ENCODE measurements at places on chromosomes 2 and 18. TPM values are rescaled to one million over a fixed set of nuclear protein-coding genes. Genes with fewer than 3 reads are reported as not detected.

GRCh38 chr2:227179988-227180685 lies 15.7 kb downstream of the COL4A3 start:
- DNase-seq = peak; percentile 52

- no peak for DNase-seq
Measured at GRCh38 chr18:22606563-22607283, 189.0 kb upstream of the CTAGE1 start.

DNA sequence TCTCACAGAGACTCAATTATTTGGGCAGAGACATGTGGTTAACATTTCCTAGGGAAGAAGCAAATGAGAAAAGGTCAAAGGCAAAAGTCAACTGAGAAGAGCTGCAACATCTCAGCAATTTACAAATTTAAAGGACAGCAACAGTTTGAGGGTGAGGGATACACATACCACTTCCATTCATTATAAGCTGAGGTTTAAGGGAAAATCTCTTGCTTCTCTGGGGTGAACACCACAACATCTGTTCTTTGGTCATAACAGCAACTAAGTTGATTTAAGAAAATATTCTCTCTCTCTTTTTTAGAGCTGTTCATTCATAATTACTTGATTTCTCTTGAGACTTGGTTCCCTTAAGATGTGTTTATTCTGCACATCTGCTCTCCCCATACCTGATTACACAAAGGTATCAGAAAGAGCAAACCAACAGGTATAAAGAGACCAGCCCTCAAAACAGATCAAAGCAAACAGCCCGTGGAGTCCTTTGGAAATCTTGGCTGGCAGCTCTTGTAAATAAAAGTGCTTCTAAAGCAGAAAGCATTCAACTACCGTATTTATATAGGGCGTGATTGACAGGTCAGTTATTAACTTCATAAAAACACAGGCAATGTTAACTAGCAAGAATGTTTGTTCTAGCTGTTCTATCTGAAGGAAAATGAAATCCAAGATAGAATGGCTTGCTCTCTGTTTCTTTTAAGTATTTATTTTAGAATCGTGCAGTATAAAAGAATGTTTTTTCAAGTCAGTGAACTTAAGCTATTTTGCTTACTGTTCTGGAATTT lies 132.8 kb downstream of the THADA start:
- DNase-seq = no peak

- DNase-seq = no peak
Measured at GRCh38 chr2:58796239-58796910, 555.2 kb upstream of the FANCL start.

- no peak for DNase-seq
Measured at GRCh38 chr2:120861191-120861575, 125.5 kb downstream of the GLI2 start.

GRCh38 chr18:63578357-63578958 lies 8.7 kb upstream of the SERPINB13 start:
- DNase-seq = no peak

GRCh38 chr2:21715887-21716286 lies 592.1 kb downstream of the TDRD15 start:
- peak; percentile 48 for DNase-seq

DNA sequence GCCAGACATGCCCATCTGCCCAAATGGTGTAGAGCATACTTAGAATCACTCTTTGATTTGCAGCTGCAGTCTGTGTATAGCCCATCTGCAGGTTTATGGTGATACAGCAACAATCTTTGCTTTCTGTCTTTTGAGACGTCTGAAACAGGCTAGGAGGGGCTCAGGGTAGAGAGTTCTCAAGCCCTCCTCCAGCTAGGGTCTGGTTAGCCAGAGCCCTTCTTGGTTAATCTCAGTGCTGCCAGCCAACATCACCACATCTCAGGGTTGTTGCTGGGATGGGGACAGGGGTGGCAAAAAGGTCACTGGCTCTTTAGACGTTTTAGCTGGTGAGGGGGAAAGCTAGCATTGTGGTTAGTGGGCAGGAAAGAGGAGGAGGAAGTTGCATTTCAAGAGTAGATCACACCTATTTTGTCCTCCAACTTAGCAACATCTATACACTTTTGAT lies 136.6 kb upstream of the ACAA2 start:
- DNase-seq = no peak

GRCh38 chr2:100731535-100731981 lies 88.4 kb upstream of the NPAS2 start:
- no peak for DNase-seq

DNA sequence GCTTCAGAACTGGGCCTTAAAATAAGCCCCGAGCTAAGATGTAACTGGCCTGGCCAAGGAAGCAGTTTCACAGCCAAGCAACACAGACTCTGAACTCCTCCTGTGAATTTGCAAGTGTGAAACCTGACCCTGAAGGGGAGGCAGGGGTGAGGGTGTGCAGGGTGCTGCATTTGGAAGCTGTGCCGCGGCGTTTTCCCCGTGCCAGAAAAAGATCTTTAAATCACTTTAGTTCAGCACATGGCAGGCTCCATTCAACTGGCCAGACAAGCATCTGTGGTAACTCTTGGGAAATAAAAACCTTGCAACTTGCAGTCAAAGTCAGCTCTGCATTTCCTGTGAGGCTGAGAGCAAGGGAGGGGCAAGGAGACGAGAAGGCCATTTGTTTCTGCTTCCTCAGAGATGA lies 209.3 kb upstream of the SOX11 start:
- DNase-seq = no peak

DNA sequence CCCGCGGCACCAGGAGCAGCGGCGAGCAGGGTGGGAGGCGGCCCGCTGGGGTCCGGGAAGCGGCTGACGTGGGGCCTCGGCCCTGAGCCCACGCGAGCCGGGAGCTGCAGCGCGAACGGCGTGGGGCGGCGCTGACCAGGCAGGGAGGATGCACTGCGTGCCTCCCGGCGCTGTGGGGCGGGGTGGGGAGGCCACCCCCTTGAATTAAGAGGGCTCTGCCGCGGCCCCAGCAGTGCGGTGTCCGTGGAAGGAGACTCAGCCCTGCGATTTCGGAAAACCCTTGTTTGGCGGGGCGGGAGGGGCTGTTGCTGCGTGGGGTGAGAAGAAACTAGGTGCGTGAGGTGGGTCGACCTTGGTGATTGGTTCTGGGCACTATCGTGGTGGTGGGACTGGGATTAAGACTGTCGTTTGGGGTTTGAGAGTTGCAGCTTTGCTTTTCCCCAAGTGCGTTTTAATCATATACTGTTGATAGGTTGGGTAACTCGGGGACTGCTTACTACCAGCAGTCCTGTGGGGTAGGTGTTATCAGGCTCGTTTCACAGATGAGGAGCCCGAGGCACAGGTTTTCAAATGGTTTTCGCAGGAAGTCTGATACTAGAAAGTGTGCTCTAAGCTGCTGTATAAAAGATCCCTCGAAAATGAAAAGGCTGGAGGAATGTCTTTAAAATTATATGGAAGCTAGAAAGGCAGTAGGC lies 722 bp downstream of the ACSL3 start:
- peak; percentile 69 for DNase-seq

CDCA7 gene
- 1.3 TPM for total RNA-seq

GDF7 gene
- total RNA-seq = 0.38 TPM

GALNT3 gene
- total RNA-seq = 0.19 TPM

CHCHD5 gene
- 18.7 TPM for total RNA-seq

STEAP3 gene
- 10.8 TPM for total RNA-seq

TMEM178A gene
- total RNA-seq = 1.9 TPM

EFHD1 gene
- total RNA-seq = 24.3 TPM

SGPP2 gene
- total RNA-seq = 15.3 TPM

CHST9 gene
- 8.7 TPM for total RNA-seq
